ENCODE measurements at places on chromosomes 7 and 10.

- no peak for DNase-seq
These were observed 33.9 kb downstream of the RCC1L start for GRCh38 chr7:75039709-75040108.

GRCh38 chr7:99395616-99396327, 12.6 kb downstream of the PDAP1 start:
- DNase-seq: no peak

- DNase-seq: no peak
These were observed 161.1 kb downstream of the GRM8 start for GRCh38 chr7:127091620-127092019.

- DNase-seq: no peak
These were observed 46.7 kb downstream of the SGMS1 start for GRCh38 chr10:50577010-50577409.

DNA sequence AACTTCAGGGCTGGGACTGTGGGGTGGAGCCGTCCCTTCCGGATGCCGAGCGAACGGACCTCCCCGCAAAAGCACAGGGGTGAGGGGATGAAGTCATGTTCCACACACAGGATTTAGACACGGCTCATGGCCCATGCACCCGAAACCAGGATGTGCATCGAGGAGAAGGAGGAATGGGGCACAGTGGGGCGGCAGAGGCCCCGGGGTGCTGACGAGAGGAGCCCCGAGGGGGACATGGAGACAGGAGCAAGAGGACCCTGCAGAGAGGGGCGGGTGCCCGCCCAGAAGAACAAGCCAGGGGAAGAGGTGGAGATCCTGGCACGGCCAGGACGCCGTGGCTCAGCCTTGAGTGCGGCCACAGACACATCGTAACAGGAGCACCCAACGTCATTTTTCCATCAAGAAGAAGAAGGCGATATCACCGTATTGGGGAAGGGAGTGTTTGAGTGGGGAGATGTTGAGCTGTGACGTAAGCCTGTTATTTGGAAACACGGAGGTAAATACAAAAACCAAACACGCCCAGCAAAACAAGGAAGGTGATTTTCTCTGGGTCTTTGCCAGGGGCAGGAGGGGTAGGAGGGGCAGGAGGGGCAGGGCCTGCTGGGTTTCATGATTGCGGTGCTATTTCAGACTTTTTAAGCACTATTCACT, 25.3 kb upstream of the FOXL3 start:
- no peak for DNase-seq

DNA sequence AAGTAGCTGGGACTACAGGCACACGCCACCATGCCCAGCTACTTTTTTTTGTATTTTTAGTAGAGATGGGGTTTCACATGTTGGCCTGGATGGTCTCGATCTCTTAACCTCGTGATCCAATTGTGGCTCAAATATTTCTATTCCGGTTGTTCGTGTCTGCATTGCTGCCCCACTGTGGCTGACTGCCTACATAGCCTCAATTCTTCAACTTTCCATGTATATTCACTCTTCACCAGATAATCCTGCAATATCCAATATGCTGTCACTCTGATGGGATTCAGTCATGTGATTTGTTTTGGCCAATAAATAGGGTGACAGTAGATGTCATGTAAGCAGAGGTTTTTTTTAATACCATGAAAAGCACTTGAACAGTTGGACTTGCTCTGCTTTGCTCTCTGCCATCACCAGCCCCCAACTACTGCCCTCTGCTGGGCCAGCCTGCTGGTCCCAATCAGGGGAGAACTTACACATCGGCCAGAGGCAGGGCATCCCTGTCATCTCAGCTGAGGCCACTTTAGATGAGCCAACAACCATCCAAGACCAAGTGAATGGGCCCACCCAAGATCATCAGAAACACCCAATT, 56.7 kb downstream of the NSUN6 start:
- DNase-seq: no peak

- no peak for DNase-seq
These were observed 554.3 kb upstream of the GRM3 start for GRCh38 chr7:86089455-86089854.

DNA sequence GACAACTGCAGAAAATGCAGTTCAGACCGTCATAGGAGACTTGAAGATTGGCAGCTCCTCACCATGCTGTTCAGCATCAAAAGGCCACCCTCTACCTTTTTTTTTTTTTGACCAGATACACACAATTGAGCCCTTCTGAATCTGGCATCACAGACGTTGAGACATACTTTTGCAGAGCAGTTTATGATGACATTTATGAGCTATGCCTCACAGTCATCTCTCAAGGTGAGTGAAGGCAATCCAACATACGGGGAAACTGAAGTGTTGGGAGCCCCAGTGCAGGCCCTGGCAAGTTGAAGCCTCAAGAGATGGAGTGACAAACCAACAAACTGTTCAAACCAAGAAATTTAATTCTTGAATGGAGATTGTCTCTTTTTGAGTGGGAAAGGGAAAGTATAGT, 83.6 kb upstream of the DLX6 start:
- no peak for DNase-seq

GRCh38 chr10:35218339-35218955, 91.8 kb downstream of the CREM start:
- peak; percentile 81 for DNase-seq

DNA sequence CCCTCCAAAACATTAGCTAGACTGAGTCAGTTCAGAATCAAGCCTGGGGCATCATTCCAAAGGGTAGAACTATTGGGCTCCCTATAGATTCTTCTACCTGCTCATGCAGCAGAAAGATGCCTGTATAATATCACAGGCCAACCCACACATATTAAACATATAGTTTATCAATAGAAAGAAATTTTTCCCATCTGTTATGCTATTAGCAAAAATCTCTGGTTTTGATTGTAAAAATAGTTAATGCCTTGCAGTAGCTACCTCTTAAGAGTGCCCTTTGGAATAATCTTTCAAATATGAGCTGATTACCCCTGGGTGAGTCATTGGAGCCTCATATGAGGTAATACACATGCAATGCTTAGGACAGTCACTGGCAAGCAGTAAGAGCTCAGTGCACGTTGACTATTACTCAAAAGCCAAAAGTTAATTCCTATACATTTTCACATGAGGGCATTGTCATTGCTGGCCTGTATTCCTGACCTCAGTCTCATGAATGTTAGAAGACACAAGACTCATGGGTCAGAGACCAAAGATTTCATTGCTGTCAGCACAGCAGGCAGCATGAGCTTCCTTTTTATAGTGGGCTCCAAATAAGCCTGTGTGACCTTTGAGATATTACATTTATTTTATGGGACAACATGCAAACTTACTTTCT, 180.0 kb downstream of the FGFR2 start:
- no peak for DNase-seq

- DNase-seq: no peak
These were observed 63.8 kb downstream of the SLC37A3 start for GRCh38 chr7:140334341-140335057.

- DNase-seq: no peak
These were observed 74.8 kb downstream of the VWA2 start for GRCh38 chr10:114313866-114314265.

- DNase-seq: peak; percentile 77
These were observed 340.1 kb upstream of the CHRM2 start for GRCh38 chr7:136528329-136528728.

DNA sequence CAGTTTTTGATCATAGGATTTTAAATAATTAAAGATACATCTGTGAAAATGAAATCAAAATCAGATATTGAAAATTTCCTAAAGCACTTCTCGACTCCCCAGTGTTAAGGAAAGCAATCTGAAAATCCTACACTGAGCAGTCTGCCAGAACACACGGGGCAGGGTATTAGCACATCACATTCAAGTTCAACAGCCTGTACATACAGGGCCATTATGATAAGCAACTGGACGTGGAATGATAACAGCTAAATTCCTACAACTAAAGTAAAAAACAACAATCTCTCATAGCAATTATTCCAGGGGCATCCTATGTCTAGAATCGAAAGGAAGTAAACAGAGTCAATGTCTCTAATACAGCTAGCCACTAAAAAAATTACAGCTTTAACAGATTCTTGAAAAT, 31.7 kb downstream of the TRDMT1 start:
- no peak for DNase-seq
